ENCODE measurements at places on chromosomes 3 and 15. TPM values are rescaled to one million over a fixed set of nuclear protein-coding genes. Genes with fewer than 3 reads are reported as not detected.

Gene FBXO40
- polyA plus RNA-seq = not detected

Gene FANCD2
- 13.9 TPM for polyA plus RNA-seq

Gene TMEM207
- polyA plus RNA-seq = not detected

Gene SPATA12
- polyA plus RNA-seq = not detected

Gene GOLGA8H
- not detected for polyA plus RNA-seq

Gene ZBTB20
- 0.27 TPM for polyA plus RNA-seq

Gene GPR62
- 0.10 TPM for polyA plus RNA-seq

Gene ARL14
- 211 TPM for polyA plus RNA-seq

Gene ST8SIA2
- polyA plus RNA-seq = 0.65 TPM

Gene GATM
- polyA plus RNA-seq = 545 TPM

Gene GOLGA8T
- not detected for polyA plus RNA-seq

Gene CYP11A1
- 2.7 TPM for polyA plus RNA-seq

Gene AMOTL2
- polyA plus RNA-seq = 44.3 TPM

Gene POLQ
- 1.8 TPM for polyA plus RNA-seq

- H3K36me3 ChIP-seq = no peaks in the 10 kb centered on the region
- H3K27ac ChIP-seq = no peak overlapping the region
- no peak overlapping the region for H3K4me3 ChIP-seq
- peaks cover 2% of the 10 kb centered on the region for H3K4me1 ChIP-seq
- peaks cover 2% of the 10 kb centered on the region for H3K27me3 ChIP-seq
Measured at GRCh38 chr15:70710714-70711113, 52.6 kb downstream of the UACA start.

DNA sequence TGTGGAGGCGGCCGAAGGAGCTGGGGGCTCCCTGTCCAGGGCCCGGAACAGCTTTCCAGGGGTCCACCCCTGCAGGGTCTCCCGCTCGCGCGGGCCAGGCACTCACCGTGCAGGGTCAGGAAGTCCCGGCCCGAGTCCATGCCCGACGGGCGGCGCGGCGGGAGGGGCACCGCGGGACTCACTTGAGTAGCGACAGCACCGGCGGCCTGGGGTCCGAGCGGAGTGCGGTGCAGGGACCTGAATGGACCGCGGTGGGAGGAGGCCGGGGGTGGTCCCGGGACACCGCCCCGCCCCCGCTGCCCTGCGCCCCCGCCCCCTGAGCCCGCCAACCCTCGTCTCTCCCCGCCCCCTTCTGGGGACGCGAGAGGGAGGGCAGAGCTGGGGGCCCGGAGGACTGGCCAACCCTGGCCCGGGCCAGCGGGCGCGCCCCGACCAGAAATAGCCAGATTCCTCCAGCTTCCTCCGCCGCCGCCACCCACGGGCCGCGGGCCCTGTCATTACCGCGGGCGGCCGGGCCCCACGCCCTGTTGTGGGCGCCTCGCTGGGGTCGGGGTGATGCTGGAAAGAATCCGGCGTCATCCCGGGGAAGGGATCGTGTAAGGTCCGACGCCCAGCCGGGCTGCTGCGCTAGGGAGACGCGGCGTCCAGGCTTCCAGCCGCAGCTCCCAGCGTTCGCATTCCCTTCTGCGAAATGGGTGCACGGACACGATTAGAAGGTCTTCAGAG lies at the start of gene PLCD1:
PLCD1 (minus strand) TSS at position 243 of the 726 bp plus-strand sequence; CDS start at position 140, 103 bp downstream.
- H3K4me1 ChIP-seq = no peaks in the 10 kb centered on the region
- peaks cover 28% of the 10 kb centered on the region for H3K27me3 ChIP-seq
- H3K4me3 ChIP-seq = peak within 1 kb of the TSS; percentile 53
- no peaks in the 10 kb centered on the region for H3K36me3 ChIP-seq

GRCh38 chr3:8517487-8517886 lies 15.9 kb downstream of the LMCD1 start:
- DNase-seq = no peak
- no peaks in the 10 kb centered on the region for H3K36me3 ChIP-seq
- H3K27ac ChIP-seq = no peak overlapping the region
- no peaks in the 10 kb centered on the region for H3K4me1 ChIP-seq

DNA sequence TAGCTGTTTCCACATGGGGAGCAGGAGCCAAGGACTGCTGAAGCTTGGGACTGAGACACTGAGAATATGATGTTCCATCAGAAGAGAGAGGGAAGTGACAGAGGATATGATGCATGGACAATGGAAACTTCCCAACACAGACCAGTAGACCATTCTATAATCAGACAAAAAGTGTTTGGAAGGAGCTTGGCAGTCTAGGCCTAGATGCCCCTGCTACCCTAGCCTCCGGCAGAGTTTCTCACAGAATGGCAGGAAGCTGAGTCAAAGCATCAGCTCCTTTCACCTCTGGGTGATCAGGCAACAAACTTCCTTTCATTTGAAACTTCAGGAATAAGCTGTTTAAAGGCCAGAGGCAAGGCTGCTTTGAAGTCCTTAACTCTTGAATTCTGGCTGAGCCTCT lies 222.0 kb downstream of the NEK10 start:
- no peak overlapping the region for H3K4me3 ChIP-seq
- no peaks in the 10 kb centered on the region for H3K36me3 ChIP-seq
- H3K27me3 ChIP-seq = no peaks in the 10 kb centered on the region
- no peak for DNase-seq
- H3K27ac ChIP-seq = no peak overlapping the region

DNA sequence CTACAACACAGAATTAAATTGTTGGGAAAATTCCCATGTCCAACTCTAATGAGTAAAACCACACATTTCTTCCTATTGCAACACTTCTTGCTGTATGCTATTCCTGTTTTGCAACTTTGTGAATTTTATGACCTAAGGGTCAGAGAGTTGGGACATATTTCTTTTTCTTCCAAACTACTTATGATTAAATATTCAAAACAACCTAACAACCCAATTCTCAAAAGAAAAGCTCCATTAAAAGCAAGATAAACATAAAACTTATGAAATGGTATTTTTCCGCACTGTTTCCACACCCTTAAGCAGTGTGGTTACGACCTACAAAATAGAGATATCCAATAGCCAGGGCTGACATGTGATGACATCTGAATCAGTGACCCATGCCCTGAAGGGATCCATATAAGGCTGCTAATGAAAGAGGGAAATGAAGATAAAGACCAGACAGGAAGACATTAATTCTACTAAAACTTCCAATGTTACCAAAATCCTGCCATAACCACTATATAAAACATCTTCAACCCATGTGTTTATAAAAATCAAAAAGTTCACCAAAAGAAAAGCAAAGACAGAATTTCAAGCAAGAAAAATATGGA lies 45.6 kb downstream of the DMXL2 start:
- no peak overlapping the region for H3K4me3 ChIP-seq
- H3K4me1 ChIP-seq = no peaks in the 10 kb centered on the region
- H3K27me3 ChIP-seq = no peaks in the 10 kb centered on the region
- DNase-seq = peak; percentile 15
- H3K36me3 ChIP-seq = no peaks in the 10 kb centered on the region

DNA sequence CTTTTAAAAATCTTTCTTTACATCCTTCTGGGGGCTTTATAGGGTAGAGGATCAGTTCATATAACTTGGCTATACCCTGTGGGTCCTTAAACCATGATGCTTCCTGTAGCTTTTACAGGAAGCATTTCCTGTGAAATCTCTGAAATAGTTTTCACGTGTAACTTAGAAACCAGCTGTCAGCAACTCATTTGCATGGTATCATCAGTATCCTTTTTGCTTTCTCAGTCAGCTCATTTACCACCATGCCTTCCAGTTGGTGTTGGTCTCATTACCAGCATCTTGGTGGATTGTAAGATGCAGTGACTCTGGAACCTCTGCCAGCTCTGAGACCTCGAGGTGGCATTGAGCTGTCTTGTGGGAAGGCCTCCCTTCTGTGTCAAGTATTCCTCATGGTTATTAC lies 96.7 kb upstream of the MYZAP start:
- H3K36me3 ChIP-seq = no peaks in the 10 kb centered on the region
- no peaks in the 10 kb centered on the region for H3K4me1 ChIP-seq

GRCh38 chr3:177015881-177016280 lies 181.4 kb downstream of the TBL1XR1 start:
- no peak overlapping the region for H3K27ac ChIP-seq
- DNase-seq = no peak
- no peaks in the 10 kb centered on the region for H3K36me3 ChIP-seq

DNA sequence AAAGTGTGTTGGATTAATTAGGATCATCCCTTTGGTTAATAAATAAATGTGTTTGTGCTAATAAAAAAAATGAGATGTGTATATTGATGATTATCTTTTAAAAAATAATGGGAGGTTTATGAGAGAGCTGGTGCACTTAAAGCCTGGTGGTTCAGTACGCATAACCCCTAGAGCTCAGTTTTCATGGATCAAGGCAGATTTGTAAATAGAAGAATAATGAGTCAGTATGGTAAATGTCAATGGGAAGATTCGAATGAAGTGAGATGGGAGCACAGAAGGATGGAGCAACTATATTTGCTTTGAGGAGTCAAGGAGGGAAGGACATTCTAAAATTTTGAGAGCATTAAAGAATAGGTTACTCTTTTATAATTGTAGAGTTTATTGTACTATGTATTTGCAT lies 35.4 kb downstream of the AKAP13 start:
- no peaks in the 10 kb centered on the region for H3K27me3 ChIP-seq
- H3K4me3 ChIP-seq = no peak overlapping the region
- H3K36me3 ChIP-seq = no peaks in the 10 kb centered on the region
- H3K4me1 ChIP-seq = no peaks in the 10 kb centered on the region

- no peaks in the 10 kb centered on the region for H3K36me3 ChIP-seq
- no peak overlapping the region for H3K4me3 ChIP-seq
- H3K27me3 ChIP-seq = no peaks in the 10 kb centered on the region
- H3K4me1 ChIP-seq = no peaks in the 10 kb centered on the region
- no peak overlapping the region for H3K27ac ChIP-seq
- no peak for DNase-seq
Measured at GRCh38 chr15:39667382-39668127, 86.7 kb downstream of the THBS1 start.

DNA sequence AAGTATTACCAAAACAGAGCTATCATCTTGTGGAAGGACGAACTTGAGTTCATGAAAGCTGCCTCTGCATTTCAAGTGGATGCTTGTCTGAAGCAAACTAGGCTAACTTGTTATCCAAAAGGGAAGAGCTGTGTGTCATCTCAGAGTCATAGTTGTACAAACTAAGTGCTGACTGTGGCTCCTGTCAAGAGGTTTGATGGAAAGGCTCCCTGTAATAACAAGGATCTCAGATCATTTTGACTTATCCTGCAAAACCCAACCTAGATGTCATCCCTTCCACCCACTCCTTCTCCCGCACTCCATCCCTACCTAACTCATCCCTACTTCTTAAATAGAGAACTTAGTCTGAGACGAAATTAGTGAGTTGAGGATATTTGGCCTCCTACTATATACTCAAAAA lies 110.8 kb downstream of the NR2E3 start:
- H3K4me1 ChIP-seq = no peaks in the 10 kb centered on the region
- H3K4me3 ChIP-seq = no peak overlapping the region
- H3K27ac ChIP-seq = no peak overlapping the region
- H3K27me3 ChIP-seq = no peaks in the 10 kb centered on the region
- DNase-seq = no peak
- H3K36me3 ChIP-seq = no peaks in the 10 kb centered on the region

DNA sequence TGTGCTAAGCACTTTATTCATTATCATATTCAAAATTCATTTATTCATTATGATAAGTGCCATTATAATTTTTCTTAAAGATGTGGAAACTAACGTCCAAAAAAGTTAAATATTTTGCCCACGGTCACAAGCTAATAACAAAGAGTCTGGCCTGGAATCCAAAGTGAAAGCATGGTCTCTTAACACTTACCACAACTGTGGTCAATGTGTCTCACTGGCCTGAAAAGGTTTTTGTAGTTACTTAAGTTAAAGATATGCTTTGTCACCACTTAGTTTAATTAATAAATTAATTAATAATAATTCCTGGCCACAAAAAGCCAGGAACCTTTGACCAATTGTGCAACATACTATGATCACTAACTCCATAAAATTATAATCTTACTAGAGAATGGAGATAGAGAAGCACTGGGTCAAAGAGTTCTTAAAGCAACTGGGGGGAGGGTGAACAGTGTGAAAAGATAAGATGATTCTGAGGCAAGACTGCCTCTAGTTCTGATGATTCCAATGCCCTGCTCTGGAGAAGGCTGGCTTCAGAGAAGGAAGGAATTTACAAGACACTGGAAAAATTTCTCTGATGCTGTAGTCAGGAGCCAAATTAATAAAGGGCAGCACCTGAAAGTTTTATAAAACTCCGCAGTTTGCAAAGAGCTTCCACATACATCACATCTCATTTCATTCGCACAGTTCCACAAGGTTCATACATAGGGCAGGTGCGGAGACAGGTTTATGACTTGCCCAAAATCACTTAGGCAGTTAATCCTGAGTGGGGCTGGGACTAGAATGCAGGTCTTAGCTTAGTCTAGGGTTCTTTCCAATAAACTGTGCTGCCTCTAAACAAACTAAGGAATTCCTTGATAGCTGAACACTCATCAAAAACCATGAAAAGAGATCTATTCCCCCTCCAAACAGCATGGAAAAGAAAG lies 32.5 kb downstream of the NPTN start:
- H3K4me3 ChIP-seq = no peak overlapping the region
- peaks cover 38% of the 10 kb centered on the region for H3K4me1 ChIP-seq
- H3K27me3 ChIP-seq = no peaks in the 10 kb centered on the region
- peak; percentile 89 for DNase-seq
- H3K27ac ChIP-seq = peak overlapping the region; percentile 54
- H3K36me3 ChIP-seq = peaks cover 22% of the 10 kb centered on the region

- H3K36me3 ChIP-seq = no peaks in the 10 kb centered on the region
- peak overlapping the region; percentile 38 for H3K27ac ChIP-seq
- peaks cover 22% of the 10 kb centered on the region for H3K4me1 ChIP-seq
- no peaks in the 10 kb centered on the region for H3K27me3 ChIP-seq
Measured at GRCh38 chr3:171456765-171457606, 3.2 kb downstream of the TNIK start.

- peaks cover 35% of the 10 kb centered on the region for H3K27me3 ChIP-seq
- DNase-seq = no peak
- H3K4me1 ChIP-seq = no peaks in the 10 kb centered on the region
- no peak overlapping the region for H3K27ac ChIP-seq
- H3K4me3 ChIP-seq = no peak overlapping the region
- H3K36me3 ChIP-seq = no peaks in the 10 kb centered on the region
Measured at GRCh38 chr15:68435966-68436365, 4.0 kb upstream of the ITGA11 start.

DNA sequence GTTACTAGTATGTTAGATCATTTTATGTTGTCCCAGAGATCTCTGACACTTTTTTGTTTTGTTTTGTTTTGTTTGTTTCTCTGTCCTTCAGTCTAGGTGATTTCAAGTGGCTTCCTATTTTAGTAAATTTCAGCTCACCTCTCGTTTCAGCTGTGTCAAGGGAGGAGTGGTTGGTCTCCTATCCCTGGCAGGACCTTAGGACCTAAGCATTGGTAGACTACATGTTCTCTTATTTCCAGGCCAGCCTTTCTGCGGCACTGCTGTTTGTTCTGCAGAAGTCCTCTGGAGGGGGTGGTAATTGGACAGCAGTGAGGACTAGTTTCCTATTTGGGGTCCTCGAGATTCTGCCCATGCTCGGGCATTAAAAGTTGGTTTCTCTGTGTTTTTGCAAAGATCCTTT lies 31.8 kb downstream of the MGA start:
- peaks cover 2% of the 10 kb centered on the region for H3K4me1 ChIP-seq
- DNase-seq = no peak
- no peak overlapping the region for H3K27ac ChIP-seq

GRCh38 chr3:8052659-8053058 lies 449.0 kb upstream of the LMCD1 start:
- H3K4me1 ChIP-seq = peaks cover 3% of the 10 kb centered on the region
- no peaks in the 10 kb centered on the region for H3K36me3 ChIP-seq
- no peak for DNase-seq
- no peak overlapping the region for H3K27ac ChIP-seq
- H3K4me3 ChIP-seq = no peak overlapping the region

All from small intestine (tissue), 16 donors.